CD4-positive, alpha-beta T cell treated with Interleukin-6 at 100 ng/mL for 8 hours (primary cell): ENCODE measurements at places on chromosomes 16 and 17.

DNA sequence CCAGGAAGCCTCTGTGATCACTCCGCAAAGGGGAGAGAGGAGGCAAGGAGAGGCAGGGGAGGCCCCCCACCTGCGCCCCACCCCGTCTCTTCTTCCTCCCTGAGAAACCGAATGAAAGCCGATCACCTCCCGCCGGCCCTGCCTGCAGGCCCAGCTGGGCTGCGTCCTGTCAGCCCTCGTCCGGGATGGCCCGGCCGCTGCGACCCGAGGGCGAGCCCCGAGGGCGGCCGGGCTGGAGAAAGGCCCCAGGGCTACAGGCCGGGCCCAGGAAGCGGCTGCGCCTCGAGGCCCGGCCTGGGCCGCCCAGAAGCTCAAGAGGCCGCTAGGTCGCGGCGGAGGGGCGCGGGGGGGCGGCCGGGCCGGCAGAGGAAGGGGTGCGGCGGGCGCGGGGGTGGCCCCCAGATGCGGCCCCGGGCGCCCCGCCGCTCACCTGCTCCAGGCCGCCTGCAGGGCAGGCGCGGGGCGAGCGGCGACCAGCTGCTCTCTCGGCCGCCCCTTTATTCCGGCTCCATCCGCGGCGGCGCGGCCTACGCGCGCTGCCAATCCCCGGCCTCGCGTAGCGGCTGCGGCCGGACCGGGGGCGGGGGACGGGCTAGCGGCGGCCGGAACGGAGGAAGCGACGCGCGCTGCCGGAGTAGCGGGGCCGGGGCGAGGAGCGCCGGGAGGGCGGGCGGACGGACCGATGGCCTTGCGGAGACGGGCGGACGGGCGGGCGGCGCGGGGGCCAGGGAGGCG, at the start of gene ZNF319:
Gene ZNF319, minus strand, starts transcription at position 702 of the 735 bp plus-strand sequence. CDS start 2,407 bp downstream, outside the sequence.
- no peak for DNase-seq

- DNase-seq: no peak
Measured at GRCh38 chr16:50916040-50916439, 174.2 kb downstream of the CYLD start.

- peak; percentile 48 for DNase-seq
Measured at GRCh38 chr16:85310868-85311585, 198.8 kb upstream of the CIBAR2 start.

DNA sequence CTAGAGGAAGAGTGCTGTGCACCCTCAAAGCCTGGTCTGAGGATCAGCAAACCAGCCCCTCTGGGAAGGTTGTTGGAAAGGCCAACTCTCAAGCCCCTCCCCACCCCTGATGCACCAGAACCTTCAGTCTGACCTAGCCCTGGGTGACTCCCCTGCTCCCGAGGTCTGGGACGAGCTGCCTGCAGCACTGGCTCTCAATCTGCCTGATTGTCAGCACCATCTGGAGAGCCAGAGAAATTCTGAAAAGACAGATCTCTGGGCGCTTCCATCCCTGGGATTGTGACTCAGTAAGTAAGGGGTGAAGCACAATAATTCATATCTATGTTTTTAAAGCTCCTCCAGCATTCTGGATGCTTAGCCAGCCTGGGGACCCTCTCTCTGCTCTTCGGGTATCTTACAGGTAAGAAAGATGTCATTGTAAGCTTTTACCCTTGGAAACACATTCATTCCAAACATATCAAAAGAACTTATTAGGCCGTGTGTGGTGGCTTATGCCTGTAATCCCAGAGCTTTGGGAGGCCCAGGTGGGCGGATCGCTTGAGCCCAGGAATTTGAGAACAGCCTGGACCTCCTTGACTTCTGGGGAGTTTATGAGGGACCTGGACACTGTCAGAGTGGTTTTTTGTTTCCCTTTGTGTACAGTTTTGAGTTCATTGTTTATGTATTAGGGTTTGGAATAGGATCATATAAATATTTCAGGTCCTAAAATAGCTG, 147.5 kb downstream of the KCNJ12 start:
- no peak for DNase-seq

DNA sequence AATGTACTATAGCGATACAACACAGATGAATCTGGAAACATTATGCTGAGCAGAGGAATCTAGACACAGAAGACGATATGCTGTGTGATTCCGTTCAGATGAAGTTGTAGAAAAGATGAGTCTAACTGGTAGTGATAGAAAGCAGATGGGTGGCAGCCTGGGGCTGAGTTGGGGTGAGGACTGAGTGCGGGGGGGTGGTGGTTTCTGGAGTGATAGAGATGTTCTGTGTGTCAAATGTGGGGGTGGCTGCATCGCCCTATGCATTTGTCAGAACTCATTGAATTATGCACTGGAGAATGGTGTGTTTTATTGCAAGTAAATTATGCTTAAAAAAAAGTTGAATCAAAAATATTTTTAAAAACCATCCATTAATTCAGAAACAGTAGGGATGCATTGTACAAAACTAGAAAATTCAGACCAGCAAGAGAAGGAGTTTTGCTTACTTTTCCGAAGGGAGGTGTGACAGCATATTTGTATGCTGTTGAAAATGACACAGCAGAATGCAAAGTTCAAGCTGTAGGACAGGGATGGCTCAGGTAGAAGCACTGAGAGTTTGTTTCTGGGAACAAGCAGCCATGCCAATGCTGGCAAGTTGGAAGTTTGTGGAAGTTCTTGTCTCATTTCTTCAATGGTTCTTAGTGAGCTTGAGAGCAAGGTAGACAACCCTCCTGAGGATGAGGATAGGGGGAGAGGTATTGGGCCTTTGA, 13.0 kb upstream of the DRG2 start:
- DNase-seq: no peak

- no peak for DNase-seq
Measured at GRCh38 chr16:66397736-66398433, 29.2 kb upstream of the BEAN1 start.

DNA sequence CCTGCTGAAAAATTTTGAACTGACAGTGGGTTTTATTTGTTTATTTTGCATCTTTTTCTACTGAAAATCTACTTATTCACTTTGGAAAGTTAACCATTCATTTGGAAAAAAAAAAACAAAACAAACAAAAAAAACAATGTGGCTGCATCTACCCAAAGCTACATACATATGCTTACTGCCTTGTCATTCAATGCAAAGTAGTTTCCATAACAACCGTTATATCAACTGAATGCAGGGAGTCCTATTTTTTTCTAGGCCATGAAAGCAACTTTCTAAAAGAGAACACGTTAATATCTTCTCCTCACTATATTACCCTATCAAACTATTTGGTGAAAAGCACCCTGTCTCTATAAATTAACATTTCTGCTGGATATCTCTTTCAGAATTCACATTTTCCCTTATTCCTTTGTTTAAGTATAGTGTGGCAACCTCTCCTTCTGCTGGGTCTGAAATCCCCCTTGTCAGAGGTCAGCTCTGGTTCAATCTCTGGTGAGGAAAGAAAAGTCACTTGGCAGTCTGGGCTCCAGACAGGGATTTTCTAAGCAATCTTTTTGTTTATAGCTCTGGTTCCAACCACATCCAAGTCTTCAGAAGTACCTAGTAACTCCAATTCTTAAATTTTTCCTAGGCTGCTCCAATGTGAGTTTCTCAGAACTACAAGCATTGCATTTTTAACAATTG, 528.4 kb upstream of the TOM1L1 start:
- no peak for DNase-seq

- DNase-seq: no peak
Measured at GRCh38 chr16:66150698-66151482, 215.6 kb upstream of the CDH5 start.

DNA sequence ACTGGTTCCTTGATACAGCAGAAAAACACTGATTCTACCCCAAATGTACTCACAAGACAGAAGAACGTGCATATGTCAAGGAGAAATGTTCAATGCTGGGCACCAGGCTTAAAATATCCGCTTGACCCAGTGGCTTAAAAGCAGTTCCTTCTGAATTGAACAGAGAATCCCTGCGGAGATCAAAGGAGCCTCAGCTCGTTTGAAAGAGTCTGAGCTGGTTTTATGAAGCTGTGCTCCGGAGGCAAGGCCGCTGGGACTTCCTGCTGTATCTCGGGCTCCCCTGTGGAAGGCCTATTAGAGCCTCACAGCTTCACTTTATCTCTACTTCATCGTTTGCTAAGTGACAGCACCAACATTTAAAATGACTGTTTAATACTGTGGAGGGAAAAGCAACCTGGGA, 2.2 kb downstream of the LMF1 start:
- DNase-seq: no peak

DNA sequence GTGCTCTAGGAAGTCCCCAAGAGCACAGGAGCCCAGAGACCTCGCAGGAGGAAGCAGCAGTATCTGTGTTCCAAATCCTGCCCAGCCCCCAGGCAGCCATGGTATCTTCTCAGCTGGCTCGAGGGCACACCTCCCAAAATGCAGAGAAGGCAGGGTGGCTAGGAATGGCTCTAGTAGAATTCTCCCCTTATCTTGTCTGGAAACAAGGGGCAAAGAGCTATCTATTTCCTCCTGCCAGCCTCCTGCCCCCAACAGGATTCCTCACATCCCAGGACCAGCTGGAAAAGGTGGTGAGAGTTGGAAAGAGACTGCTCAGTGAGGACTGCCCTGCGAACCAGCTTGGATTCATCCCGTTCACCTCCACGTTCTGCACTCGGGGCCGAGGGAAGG, 8.6 kb upstream of the TSPOAP1 start:
- peak; percentile 72 for DNase-seq

- no peak for DNase-seq
Measured at GRCh38 chr16:83338138-83338537, 469.6 kb upstream of the HSBP1 start.

- DNase-seq: no peak
Measured at GRCh38 chr16:12587646-12588277, 215.9 kb downstream of the CPPED1 start.

DNA sequence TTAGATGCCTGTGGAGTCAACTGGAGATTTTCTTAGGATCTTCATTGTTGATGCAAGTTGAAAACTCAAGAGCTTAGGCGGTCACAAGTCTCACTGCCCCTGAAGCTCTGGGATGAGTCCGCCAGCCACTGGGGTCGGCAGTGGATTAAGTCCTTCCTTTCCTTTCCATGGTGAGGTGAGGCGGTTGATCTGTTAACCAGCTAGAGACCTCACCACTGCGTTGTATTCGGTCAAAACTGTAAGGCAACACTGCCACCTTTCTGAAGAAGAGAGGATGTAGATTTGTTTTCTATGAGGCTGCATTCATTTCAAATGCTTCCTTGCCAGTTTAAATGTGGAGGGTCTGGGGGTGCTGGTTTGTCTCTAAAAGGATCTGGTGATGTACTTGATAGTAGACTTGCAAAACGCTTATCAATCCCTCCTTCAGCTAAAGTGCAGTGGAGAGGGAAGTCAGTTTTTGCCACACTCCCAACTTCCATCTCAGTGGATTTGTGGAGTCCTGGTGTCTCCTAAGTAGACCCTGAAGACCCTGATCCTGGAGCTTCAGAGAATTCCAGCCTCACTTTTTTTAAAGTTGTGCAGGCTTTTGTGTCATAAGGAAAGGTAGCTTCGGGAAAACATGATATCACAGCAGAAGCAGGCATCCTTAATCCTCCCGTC, 1.7 kb downstream of the MYOCD start:
- no peak for DNase-seq

GRCh38 chr17:74807925-74808324, 31.8 kb upstream of the NAT9 start:
- no peak for DNase-seq

- DNase-seq: no peak
Measured at GRCh38 chr17:69757688-69758430, 317.2 kb upstream of the KCNJ16 start.

GRCh38 chr16:81502396-81503070, 57.9 kb downstream of the CMIP start:
- no peak for DNase-seq

DNA sequence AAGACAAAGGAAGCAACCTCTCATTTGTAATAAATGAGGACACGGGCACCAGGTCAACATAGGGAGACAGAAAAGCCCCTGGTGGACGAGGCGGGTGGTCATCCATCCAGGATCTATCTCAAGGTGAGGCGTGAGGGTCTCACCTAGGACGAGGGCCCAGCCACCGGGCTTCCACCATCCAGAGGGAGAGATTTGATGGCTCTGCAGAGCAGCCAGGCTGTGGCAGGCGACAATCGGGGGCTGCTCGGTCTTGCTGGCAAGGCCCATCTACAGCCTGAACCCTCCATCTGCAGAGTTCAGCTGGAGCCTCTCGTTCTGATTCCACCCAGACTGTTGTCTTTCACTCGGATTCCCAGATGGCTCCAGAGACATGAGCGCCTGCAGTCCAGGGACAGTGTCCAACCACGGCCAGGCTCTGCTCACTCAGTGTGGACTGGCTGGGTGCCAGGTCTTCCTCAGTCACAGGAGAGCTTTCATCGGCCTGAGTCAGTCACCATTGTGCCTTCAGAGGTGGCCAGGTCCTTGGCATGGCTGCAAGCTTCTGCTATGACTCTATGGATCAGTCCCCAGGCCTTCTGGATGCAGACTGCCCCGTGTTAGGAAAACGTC, 5.9 kb downstream of the LITAFD start:
- no peak for DNase-seq

GRCh38 chr17:61783556-61784304, 79.6 kb downstream of the BRIP1 start:
- DNase-seq: no peak

GRCh38 chr16:50878966-50879615, 137.2 kb downstream of the CYLD start:
- no peak for DNase-seq

DNA sequence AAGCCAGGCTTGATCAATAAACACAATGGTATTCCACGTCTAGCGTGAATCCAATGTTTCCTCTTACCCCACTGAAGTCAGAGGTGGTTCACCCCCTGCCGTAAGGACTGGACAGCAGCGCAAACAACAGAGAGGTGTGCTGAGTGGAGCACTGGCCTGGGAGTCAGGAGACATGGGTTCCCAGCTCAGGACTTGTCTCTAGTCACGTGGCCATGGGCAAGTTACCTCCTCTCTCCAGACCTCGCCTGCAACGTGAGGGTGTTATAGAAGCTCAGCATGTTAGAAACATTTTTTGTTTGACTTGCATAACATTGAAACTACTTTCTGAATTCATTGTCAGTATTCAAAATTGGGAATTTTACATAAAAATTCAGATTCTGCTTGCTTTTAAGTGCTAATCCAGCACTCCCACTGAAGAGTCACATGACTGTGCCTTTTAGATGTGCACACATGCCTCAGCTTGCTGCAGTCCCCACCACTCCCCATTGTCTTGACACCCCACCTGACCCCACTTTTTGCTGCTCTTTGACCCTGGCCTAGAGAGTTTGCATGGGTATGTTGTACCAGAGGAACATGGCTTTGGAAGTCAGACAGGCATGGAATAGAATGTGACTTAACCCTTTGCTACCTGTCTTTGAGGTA, 8.8 kb upstream of the CPNE2 start:
- no peak for DNase-seq

DNA sequence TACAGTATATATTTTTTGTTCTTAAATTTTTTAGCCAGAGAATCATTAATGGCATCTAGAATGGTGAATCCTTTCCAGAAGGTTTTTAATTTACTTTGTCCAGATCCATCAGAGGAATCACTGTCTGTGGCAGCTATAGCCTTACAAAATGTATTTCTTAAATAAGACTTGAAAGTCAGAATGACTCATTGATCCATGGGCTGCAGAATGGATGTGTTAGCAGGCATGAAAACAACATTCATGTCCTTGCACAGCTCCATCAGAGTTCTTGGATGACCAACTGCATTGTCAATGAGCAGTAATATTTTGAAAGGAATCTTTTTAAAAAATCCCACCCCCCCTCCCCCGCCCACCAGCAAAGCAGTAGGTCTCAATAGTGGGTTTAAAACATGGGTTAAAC, 51.4 kb downstream of the CACNG1 start:
- no peak for DNase-seq
